Esophagus muscularis mucosa (tissue), 4 donors: ENCODE measurements at places on chromosomes 12 and 14. TPM values are rescaled to one million over a fixed set of nuclear protein-coding genes. Genes with fewer than 3 reads are reported as not detected.

Gene NPAS3
- 7.3 TPM for total RNA-seq

Gene BICD1
- 6.8 TPM for total RNA-seq

Gene LRRC43
- total RNA-seq, result 0.99 TPM

GRCh38 chr14:32509632-32510187, 180.6 kb downstream of the AKAP6 start:
- H3K36me3 ChIP-seq, result no peaks in the 10 kb centered on the region
- DNase-seq, result no peak
- H3K27me3 ChIP-seq, result no peaks in the 10 kb centered on the region
- no peak overlapping the region for H3K4me3 ChIP-seq

DNA sequence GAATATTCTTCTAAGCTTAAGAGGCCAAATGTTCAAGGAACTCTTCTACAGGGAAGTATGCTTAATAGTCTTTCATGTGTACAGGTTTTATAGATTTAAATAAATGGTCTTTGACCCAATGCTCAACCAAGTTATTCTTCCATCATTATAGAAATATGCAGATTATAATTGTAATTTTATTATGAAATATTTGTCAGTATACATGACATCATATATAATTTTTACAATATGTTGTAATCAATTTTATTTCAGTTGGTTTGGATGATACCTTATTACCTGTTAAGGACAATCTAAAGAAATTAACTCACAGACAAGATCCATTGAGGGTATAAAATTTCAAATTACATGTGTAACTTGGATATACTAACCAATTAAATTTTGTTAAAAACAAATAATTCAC, 1278.3 kb downstream of the SLC16A7 start:
- no peak overlapping the region for H3K27ac ChIP-seq
- no peaks in the 10 kb centered on the region for H3K36me3 ChIP-seq
- H3K4me3 ChIP-seq, result no peak overlapping the region
- peaks cover 9% of the 10 kb centered on the region for H3K4me1 ChIP-seq
- no peak for DNase-seq
